Tibial nerve (tissue), 4 donors: ENCODE measurements at places on chromosomes 3 and 15.

- no peaks in the 10 kb centered on the region for H3K27me3 ChIP-seq
- no peak for DNase-seq
Observed at GRCh38 chr3:31620656-31621055, 87.9 kb downstream of the STT3B start.

GRCh38 chr3:188505151-188505550 lies 351.2 kb downstream of the LPP start:
- no peaks in the 10 kb centered on the region for H3K27me3 ChIP-seq
- H3K27ac ChIP-seq, result no peak overlapping the region
- peaks cover 6% of the 10 kb centered on the region for H3K36me3 ChIP-seq
- H3K4me1 ChIP-seq, result no peaks in the 10 kb centered on the region
- DNase-seq, result no peak

- H3K27ac ChIP-seq, result no peak overlapping the region
- DNase-seq, result no peak
- no peaks in the 10 kb centered on the region for H3K36me3 ChIP-seq
- no peak overlapping the region for H3K4me3 ChIP-seq
- no peaks in the 10 kb centered on the region for H3K27me3 ChIP-seq
- H3K4me1 ChIP-seq, result no peaks in the 10 kb centered on the region
Observed at GRCh38 chr3:150300852-150301517, 107.1 kb upstream of the TSC22D2 start.

DNA sequence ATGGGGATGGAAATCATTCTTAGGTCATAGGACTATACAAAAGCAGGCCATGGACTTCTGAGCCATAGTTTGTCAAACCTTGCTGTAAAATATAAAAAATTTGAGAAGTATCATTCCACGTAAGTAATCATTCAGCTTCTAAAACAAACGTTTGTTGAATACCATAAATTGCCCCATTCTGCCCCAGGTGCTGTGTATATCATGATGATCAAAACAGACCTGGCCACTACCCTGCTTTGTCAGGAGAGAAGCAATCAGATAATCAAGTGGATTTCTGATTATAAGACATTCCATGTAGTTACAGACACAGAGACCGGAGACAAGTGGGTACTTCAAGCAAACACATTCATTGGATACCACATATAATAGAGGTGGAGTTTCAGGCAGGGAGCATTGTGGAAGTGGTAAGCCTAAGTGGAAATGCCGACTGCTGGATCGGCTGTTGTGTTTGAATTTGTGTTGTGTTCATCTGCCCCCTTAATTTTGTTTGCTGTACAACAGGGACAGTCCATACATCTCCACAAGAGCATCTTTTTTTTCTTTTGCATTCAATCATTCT lies 61.7 kb downstream of the TGFBR2 start:
- no peaks in the 10 kb centered on the region for H3K36me3 ChIP-seq
- DNase-seq, result no peak
- peaks cover 29% of the 10 kb centered on the region for H3K4me1 ChIP-seq

DNA sequence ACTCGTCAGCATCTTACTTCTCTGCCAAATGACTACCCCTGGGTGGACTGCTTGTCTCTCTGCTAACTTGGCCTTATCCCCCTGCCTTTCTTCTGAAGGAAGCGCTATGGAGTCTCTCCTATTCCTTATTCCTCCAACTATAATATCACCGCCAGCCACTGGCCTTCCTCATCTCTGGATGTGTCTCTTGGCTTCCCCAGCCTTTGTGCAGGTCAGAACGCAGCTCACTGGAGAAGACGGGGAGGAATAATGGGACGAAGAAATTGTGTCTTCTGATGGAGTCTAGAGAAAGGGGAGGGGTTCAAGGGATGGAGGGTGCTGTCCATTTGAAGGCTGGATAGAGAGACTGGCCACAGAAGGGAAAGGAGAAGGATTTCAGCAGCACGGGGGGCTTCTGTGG lies 16.9 kb downstream of the ITGA11 start:
- H3K27ac ChIP-seq, result peak overlapping the region; percentile 31
- DNase-seq, result no peak
- H3K27me3 ChIP-seq, result no peaks in the 10 kb centered on the region
- no peaks in the 10 kb centered on the region for H3K36me3 ChIP-seq

DNA sequence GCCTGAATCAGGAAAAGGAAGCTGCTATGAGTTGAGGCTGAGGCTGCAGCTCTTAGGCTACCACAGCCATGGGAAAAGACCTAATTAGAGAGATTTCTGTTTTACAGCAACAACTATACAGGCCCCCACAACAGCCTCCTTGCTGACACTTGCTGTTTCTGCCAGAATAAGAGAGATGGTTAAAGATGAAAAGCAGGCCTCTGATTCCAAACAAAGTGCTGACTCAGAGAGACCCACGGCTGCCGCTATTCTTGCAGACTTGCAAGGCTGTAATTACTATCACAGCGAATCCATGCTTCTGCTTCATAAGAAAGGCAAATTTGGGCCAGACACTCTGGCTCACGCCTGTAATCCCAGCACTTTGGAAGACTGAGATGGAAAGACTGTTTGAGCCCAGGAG lies 41.8 kb downstream of the MCF2L2 start:
- no peaks in the 10 kb centered on the region for H3K4me1 ChIP-seq
- no peaks in the 10 kb centered on the region for H3K27me3 ChIP-seq
- DNase-seq, result no peak
- no peak overlapping the region for H3K4me3 ChIP-seq

DNA sequence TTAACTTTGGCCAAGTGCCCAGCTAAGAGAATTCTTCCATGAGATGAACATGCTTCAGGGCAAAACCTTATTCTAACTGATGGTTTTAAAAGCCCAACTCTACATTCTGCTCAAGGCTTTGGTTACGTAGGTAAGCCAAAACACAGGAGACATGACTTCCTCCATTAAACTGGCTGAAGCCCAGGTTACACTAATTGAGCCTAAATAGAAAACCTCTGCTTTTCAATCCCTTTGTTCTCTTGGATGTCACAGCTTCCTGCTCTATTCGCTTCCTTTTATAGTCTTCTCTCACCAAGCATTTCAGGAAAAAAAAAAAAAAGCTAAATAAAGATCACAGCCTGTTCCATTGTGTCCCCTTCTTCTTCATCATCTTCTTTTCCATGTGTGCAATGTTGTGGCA lies 420.4 kb downstream of the TIGIT start:
- no peak overlapping the region for H3K4me3 ChIP-seq
- no peaks in the 10 kb centered on the region for H3K36me3 ChIP-seq
- H3K4me1 ChIP-seq, result no peaks in the 10 kb centered on the region
- H3K27ac ChIP-seq, result no peak overlapping the region
- no peaks in the 10 kb centered on the region for H3K27me3 ChIP-seq

GRCh38 chr3:131491775-131492174 lies 11.0 kb downstream of the MRPL3 start:
- H3K27ac ChIP-seq, result no peak overlapping the region
- peaks cover 54% of the 10 kb centered on the region for H3K36me3 ChIP-seq
- H3K4me3 ChIP-seq, result no peak overlapping the region
- no peaks in the 10 kb centered on the region for H3K27me3 ChIP-seq

DNA sequence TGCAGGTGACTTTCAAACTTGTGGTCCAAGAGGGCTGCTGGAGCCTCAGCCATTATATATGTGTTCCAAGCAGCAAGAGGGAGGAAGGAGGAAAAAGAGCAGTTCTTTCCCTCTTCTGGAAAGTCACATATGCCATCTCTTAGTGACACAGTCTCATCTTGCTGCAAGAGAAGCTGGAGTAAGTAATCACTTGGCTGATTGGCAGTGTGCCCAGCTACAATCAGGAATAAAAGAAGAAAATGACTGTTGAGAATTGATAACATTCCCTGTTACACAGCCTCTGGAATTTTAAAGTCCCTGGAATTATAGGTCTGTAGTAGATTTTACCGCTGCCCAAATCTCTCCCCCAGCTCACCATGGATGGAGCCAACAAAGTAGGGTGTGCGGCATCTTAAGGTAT lies 31.4 kb upstream of the LYZL4 start:
- H3K27me3 ChIP-seq, result no peaks in the 10 kb centered on the region
- H3K4me3 ChIP-seq, result no peak overlapping the region
- no peaks in the 10 kb centered on the region for H3K36me3 ChIP-seq
- no peaks in the 10 kb centered on the region for H3K4me1 ChIP-seq

GRCh38 chr3:22496641-22497040 lies 706.5 kb upstream of the UBE2E2 start:
- DNase-seq, result no peak
- peaks cover 6% of the 10 kb centered on the region for H3K4me1 ChIP-seq
- H3K36me3 ChIP-seq, result no peaks in the 10 kb centered on the region
- no peaks in the 10 kb centered on the region for H3K27me3 ChIP-seq
- no peak overlapping the region for H3K27ac ChIP-seq

- H3K4me1 ChIP-seq, result peaks cover 35% of the 10 kb centered on the region
- peak overlapping the region; percentile 96 for H3K27ac ChIP-seq
- H3K36me3 ChIP-seq, result no peaks in the 10 kb centered on the region
- H3K27me3 ChIP-seq, result no peaks in the 10 kb centered on the region
- peak; percentile 71 for DNase-seq
Observed at GRCh38 chr3:126270145-126270811, 86.9 kb downstream of the KLF15 start.

DNA sequence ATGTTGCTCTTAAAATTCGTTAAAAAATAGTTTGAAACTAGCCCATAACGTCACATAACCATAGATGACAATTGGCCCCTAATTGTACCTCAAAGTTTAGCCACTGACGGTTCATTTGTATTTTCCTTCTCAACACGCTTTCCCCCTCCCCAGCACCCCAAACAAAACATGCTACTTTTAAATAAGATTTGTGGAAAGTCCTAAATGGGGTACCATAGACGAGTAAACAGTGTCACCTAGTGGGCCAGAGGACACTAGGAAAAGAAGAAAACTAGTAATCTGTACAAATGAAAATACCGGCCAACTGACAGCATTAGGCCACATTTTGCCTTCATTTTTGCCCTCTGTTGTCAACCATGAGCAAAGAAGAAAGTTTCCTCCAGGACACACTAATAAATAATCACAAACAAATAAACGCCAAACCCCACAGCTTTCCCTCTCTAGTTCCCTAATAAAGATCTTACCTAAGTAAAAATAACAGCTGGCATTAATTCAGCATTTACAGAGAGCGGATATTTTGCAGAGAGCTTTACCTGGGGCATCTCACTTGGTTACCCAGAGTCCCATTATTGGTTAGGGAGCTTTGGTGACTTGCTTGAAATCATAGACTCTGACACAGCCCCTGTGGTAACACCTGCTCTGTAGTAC lies 175.1 kb upstream of the ATP11B start:
- no peak overlapping the region for H3K4me3 ChIP-seq
- H3K36me3 ChIP-seq, result no peaks in the 10 kb centered on the region
- DNase-seq, result no peak
- no peaks in the 10 kb centered on the region for H3K4me1 ChIP-seq
- no peaks in the 10 kb centered on the region for H3K27me3 ChIP-seq

- no peak overlapping the region for H3K27ac ChIP-seq
- H3K4me1 ChIP-seq, result no peaks in the 10 kb centered on the region
- H3K36me3 ChIP-seq, result peaks cover 4% of the 10 kb centered on the region
- no peaks in the 10 kb centered on the region for H3K27me3 ChIP-seq
- no peak for DNase-seq
- no peak overlapping the region for H3K4me3 ChIP-seq
Observed at GRCh38 chr3:136559896-136560295, 192.3 kb downstream of the STAG1 start.

DNA sequence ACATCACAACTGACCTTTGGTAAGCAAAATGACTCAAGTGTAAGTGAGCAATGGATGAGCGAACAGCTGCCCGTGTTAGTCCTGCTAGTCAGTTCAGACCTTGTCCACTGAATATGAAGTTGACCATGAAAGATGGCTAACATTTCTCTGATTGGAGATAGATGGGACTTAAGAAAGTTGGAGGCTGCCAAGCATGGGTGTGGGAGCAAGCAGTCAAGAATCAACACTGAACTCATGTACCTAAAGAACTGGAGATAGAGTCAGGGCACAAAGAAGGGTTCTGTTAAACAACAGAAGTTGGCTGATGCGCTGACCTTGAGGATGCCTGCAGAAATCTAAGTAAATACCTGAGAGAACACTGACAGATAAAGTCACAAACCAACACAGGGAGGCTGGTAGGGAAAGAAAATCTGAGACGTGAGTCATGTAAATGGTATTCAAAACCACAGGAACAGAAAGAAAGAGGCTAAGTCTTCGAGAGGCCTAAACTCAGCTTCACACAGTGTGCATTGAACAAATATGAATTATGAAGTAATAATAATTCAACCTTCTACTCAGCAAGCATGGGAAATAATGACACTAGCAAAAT lies 30.7 kb upstream of the ANPEP start:
- peaks cover 12% of the 10 kb centered on the region for H3K4me1 ChIP-seq
- H3K36me3 ChIP-seq, result peaks cover 32% of the 10 kb centered on the region
- H3K27ac ChIP-seq, result no peak overlapping the region
- no peak overlapping the region for H3K4me3 ChIP-seq
- DNase-seq, result no peak

DNA sequence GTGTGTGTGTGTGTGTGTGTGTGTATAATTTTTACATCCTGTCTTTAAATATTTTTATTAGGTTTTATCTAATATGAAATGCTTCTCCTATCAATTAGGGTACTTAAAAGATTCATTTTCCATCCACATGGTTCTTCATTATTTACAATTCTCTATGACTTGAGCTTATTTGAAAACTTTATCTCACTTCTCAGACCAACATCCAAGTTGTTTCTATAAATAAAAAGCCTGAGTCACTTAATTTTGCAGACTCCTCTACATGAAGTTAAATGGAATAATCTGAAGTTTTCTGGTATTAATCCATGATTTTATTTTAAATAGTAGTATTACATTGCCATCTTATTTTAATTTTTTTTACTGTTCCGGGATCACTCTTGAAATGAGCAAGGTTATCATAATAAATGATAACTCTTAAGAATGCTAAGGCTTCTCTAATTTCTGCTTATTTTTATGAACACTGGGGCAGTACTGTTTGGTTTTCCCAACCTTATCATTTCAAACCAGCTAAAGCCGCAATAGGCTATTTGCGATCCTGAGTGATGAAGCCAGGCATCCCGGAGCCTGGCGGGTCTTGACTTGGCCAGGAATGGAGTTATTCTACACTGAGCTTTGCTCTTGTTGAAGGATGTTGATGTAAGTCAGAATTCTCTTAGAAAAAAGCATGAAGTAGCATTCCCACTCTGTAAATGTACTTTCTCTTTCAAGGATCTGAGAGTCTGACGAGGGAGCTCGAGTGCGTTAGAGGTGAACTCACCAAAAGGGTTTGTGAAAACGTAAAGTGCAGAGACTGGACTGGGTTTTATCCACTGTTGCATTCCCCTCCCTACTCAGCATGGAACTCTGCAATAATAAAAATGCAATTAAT lies 220.2 kb upstream of the LRTM1 start:
- H3K27me3 ChIP-seq, result no peaks in the 10 kb centered on the region
- DNase-seq, result no peak
- no peaks in the 10 kb centered on the region for H3K4me1 ChIP-seq

DNA sequence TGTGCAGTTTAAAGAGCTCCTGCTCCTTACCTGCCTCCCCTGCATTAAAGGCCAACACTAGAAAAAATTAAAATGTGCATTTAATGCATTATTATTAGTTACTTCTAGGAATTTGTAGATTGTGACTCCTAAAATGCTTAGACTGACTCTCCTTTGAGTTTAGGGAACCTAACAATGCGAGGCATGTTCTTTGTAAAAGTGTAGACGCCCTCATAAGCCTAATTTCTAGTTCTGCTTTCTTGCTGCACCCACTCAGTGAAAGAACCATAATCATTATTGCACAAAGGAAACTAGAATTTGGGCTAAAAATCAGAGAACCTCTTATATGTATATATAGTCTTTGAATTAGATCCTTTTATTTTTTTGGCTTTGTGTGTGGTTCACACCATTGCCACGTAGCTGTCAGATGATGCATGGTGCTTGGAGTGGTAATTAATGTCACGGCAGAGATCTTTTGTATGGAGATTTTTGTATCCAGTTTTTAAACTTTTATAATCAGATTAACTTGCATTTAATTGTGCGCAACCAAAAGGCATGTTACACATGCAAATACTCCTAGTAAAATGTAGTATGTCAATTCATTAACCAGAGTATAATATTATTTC lies 710 bp downstream of the ABHD10 start:
- H3K4me1 ChIP-seq, result peaks cover 11% of the 10 kb centered on the region
- peaks cover 2% of the 10 kb centered on the region for H3K36me3 ChIP-seq
- no peak for DNase-seq
- peak overlapping the region; percentile 68 for H3K4me3 ChIP-seq
- H3K27me3 ChIP-seq, result no peaks in the 10 kb centered on the region
